ENCODE measurements at places on chromosomes 5 and 9. TPM values are rescaled to one million over a fixed set of nuclear protein-coding genes. Genes with fewer than 3 reads are reported as not detected.

- DNase-seq, result no peak
Measured at GRCh38 chr9:4964540-4964939, 20.5 kb upstream of the JAK2 start.

DNA sequence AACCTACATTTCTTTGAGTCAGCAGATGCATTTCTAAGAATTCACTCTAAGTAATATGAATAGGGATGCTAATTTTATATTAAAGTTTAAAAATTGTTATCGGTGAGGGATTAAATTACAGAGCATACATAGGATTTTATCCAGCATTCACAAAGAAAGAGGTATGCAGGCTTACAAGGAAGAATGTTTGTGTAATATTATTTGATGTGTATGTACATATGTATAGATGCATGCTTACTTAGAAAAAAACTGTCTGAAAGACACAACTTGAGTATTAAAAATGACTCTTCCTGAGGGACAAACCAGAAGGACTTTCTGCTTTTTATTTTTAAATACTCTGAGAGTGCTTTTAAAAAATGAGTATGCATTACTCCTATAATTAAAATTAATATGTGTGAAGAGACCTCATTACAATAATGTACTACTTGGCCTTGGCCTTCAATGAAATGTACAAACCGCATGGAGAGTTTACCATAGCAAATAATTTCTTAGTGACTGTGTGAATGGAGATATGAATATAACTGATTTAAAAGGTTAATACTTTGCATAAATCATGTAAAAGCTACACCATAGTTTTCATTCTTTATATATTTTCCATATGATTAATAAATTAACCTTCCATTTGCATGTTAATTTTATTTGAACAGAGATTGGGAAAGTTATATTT, 77.0 kb downstream of the GDA start:
- no peak for DNase-seq

DNA sequence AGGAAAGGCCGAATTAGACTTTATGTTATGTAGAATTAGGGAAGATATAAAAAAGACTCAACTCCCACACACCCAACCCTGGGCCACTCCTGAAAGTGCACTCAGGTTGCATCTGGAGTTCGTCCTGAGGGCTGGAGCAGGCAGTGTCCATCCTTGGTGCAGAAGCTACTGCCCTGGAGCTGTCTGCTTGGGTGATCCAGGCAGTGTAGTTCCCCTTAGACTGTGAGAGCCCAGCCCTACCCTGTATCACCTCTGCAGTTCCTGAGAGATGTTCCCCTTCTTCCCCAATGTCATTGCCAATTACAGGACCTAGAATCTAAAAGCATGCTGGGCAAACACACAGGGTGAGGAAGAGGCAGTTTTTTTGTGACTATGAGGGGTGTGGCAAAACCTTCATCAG, 368.3 kb upstream of the ST8SIA4 start:
- DNase-seq, result no peak

GRCh38 chr9:1051584-1052275, 1.6 kb downstream of the DMRT2 start:
- peak; percentile 45 for DNase-seq

DNA sequence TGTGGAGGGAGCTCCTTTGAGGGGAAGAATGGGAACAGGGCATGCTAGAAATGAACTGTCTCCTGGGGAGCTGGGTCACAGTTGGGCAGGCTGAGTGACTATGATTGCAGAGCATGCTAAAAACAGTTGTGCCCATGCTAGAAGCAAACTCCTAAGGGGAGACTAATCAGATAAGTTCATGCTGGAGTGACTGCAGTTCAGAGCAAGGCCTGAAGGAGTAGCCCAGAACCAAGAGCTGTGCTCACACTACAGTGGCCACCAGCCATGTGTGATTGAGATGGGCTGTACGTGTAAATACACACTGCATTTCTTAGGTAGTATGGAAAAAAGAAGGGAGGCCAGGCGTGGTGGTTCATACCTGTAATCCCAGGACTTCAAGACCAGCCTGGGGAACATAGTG, 10.3 kb upstream of the AK1 start:
- no peak for DNase-seq

- DNase-seq, result no peak
Measured at GRCh38 chr5:165521816-165522610, 2016.6 kb downstream of the MAT2B start.

- no peak for DNase-seq
Measured at GRCh38 chr5:82622205-82622604, 344.1 kb upstream of the RPS23 start.

DNA sequence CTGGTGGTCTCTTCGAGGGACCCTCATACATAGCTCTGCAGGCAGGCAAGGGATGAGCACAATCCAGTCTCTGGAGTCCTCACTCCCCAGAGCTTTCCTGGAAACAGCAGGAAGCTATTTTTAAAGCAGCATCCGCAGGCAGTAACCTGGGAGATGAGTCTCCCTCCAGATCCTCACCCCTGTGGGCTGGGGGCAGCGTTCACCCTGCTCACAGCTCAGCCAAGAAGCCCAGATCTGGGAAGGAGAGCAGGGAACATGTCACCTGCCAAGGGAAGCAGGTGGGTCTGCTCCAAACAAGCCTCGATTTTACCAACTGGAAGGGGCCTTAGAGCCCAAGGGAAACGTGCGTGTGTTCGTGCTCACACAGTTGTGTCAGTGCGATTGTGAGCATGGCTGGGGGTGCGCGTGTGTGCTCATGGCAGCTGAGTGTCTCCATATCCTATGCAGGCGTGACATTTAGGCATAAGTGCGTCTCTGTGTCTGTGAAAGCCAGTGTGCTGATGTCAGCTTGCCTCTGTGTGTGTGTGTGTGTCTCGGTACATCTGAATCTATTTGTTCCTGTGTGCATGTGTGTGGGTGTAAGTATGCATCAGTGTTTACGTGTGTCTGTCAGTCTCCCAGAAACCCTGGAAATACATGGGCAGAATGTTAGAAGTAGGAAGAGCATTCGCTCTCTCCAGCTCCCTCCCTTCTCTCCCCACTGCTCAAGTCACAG, 40.6 kb upstream of the CPLX2 start:
- DNase-seq, result no peak

DNA sequence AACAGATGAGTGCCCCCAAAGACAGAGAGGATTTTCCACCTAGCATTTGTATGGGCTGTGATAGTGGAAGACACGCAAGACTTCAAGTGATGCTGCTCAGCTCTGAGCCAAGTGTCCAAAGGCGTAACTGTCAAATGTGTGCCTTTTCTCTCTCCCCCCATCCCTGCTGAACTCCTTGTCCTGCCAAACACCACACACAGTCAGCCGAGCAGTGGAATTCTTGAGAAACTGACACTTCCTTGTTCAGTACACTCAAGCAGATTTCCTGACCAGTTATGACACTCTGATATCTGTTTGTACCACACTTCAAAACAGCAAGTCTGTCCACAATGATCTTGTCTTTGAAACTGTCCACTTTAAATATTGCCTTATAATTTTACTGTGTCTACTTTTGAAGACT, 166.4 kb downstream of the PIK3R1 start:
- no peak for DNase-seq

DNA sequence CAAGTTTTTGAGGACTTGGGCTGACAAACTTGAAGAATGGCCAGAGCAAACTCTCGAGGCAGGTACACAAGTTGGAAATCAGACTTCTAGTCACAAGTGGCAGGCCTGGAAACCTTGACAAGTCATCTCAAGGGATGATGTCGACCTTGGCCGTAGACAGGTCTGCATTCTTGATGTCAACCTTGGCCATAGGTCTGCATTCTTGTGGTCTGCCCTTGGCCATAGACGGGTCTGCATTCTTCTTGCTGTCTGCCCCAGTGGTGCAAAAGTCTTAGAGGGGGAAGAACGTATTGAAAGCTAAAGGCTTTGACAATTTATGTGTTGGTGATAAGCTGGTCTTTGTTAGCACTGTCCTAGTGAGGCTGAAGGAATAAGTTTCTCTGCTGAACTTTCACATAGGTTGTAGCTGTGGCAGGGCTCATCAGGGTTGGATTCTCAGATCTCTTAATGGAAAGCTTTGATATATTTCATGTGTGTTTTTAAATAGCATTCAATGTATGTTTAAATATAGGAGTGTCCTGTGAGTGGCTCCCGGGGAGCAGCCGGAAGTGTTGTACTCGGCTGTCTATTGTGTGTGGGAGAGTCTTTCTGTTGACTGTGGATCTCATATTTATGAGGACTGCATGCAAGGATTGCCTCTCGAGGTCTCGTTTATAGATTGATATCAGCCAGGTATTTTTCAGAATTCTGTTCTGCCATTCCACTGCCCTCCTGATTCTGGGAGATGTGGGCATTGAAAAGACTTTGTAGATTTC, 27.0 kb downstream of the SUB1 start:
- DNase-seq, result no peak

DNA sequence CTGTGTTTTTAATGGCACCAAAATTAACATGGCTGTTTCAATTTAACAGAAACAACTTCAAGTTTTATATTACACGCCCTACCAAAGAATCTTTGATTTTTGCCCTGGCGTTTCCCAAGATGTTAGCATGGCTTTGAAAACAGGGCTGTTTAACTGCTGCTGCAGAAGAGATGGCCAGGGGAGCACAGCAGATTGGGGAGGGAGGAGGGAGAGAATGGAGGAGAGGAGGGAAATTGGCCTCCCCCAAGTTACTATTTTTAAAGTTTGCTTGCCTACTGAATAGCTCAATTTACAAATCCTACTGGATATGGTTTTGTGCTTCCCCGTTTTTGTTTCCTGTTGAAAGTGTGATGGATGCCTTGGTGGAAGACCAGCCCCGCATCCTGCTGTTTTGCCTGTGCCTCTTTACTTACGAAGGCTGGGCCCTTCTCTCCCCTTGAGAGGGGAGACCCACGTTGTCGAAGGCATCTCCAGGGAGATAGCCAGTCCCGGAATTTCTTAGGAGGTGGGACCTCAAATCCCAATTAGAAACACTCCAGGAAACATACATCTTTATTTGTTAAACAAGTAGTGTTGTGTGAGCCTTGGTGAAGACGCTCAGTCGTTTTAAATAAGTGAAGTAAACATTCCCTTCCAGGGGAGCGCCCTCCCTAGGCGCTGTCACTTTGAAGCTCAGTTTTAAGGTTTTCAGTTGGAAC, 98.6 kb downstream of the AOPEP start:
- DNase-seq, result no peak

- DNase-seq, result no peak
Measured at GRCh38 chr9:121656941-121657470, 5.6 kb downstream of the DAB2IP start.

- no peak for DNase-seq
Measured at GRCh38 chr5:134582281-134582680, 50.3 kb downstream of the SAR1B start.

GRCh38 chr5:177003649-177004048, 2.9 kb downstream of the UIMC1 start:
- DNase-seq, result no peak

GRCh38 chr5:132110195-132110594, 36.6 kb downstream of the CSF2 start:
- no peak for DNase-seq

DNA sequence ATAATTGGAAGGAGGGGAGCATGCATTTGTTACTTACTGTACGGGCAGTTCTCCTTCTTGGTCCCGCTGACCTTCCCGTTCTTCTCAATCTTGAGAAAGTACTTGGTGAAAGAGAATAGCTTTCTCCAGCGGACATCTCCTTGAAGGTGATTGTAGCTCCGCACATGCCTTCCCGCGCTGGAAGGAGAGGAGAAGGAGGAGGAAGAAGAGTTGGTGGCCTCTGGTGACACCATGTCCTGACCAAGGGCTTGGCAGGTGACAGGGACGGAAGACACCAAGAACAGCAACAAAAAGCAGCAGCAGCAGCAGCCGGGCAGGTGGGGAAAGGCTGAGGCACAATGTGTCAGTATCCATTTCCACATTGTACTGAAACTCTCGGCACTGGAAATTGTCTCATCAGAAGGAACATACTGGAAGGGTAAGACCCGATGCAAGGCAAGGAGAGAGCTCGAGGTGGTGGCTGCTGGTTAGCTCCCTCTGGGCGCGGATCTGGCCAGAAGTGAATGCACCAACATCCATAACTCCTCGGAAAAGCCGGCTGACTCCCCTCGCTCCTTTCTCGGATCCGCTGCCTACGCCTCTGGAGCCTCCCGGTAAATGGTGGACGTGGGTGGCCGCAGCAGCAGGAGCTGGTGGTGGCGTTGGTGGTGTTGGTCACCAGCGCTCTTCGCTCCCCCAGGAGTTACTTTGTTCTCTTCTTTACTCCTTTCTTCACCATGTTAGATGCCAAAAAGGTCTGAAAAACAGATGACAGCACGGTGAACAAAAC, 715 bp downstream of the FGF10 start:
- peak; percentile 25 for DNase-seq

GRCh38 chr5:27083449-27084415, 45.3 kb upstream of the CDH9 start:
- no peak for DNase-seq

GRCh38 chr5:10421896-10422691, 19.6 kb upstream of the ROPN1L start:
- DNase-seq, result no peak

GRCh38 chr9:37056046-37056920, 22.2 kb upstream of the PAX5 start:
- DNase-seq, result no peak

GRCh38 chr5:77329664-77330430, 119.4 kb downstream of the PDE8B start:
- DNase-seq, result no peak

DNA sequence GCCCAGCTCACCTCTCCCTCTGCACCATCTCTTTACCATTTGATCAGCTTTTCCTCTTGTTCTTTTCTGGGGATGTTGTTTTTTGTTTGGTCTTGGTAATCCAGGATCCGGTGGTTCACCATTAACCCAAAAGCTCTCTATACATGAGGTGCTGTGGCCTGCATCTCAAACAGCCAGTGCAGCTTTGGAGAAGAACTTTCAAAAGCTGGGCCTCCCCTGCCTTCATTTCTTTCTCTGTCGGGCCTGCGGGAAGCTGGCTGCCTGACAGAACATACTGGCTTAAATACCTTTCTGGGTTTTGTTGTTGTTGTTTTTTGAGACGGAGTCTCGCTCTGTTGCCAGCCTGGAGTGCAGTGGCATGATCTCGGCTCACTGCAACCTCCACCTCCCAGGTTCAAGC, 12.1 kb downstream of the PSAT1 start:
- no peak for DNase-seq

The SPATA31D4 gene
- not detected for total RNA-seq

The IFNB1 gene
- total RNA-seq, result not detected

The EQTN gene
- not detected for total RNA-seq

The FBXL7 gene
- total RNA-seq, result 25.8 TPM

The HMMR gene
- 2.4 TPM for total RNA-seq

The ADAMTS16 gene
- total RNA-seq, result 0.16 TPM

The PCA3 gene
- total RNA-seq, result not detected

The KIF24 gene
- 0.25 TPM for total RNA-seq

The CDC25C gene
- not detected for total RNA-seq

The RNF208 gene
- 34.1 TPM for total RNA-seq

The NUTM2F gene
- not detected for total RNA-seq

Measured in heart left ventricle (tissue), 16 donors.